ENCODE measurements at places on chromosomes 6 and 20.
A peak's percentile ranks its signal among the peaks of the same experiment; 100 is the strongest.

DNA sequence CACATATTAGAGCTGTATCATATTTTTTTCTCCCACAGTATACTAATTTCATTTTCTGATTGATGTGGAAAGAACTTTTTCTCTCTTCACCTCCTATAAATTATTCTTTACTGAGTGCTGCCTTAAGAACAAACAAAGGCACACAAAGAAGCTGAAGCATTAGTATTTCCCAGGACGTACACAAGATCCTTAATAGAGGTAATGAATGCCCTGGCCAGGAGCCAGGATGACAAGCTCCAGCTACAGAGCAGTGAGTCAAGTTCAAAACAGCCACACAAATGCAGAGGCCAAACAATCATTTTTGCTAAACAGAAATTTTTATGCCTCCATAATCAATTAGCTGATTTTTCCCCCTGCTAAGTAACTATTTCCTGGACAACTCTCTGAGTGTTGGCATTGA is 639.6 kb downstream of the EPHA7 start:
- no peak for DNase-seq

- DNase-seq, result no peak
Measured at GRCh38 chr6:129675669-129676472, 34.1 kb downstream of the ARHGAP18 start.

DNA sequence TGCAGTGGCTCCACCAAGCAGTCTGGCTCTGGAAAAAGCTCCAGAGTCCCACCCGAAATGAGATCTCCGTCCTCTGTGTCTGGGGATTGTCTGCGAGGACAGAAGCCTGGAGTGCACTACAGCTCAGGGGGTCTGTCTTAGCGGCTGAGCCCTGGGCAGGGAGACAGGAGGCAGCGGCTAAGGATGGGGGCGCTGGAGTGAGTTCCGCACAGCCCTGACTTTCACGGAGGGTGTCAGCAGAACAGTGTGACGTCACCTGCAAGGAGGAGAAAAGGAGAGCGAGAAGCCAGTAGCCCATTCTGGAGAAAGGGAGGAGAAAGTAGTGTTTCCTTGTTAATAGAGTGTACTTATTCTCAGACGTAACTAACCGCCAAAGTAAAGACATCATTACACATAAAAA is 97.6 kb downstream of the FAM50B start:
- no peak for DNase-seq

GRCh38 chr6:26271668-26272024 is 93.4 kb upstream of the BTN3A2 start:
- DNase-seq, result no peak

GRCh38 chr6:165661664-165662025 is 1.4 kb downstream of the PDE10A start:
- DNase-seq, result no peak

DNA sequence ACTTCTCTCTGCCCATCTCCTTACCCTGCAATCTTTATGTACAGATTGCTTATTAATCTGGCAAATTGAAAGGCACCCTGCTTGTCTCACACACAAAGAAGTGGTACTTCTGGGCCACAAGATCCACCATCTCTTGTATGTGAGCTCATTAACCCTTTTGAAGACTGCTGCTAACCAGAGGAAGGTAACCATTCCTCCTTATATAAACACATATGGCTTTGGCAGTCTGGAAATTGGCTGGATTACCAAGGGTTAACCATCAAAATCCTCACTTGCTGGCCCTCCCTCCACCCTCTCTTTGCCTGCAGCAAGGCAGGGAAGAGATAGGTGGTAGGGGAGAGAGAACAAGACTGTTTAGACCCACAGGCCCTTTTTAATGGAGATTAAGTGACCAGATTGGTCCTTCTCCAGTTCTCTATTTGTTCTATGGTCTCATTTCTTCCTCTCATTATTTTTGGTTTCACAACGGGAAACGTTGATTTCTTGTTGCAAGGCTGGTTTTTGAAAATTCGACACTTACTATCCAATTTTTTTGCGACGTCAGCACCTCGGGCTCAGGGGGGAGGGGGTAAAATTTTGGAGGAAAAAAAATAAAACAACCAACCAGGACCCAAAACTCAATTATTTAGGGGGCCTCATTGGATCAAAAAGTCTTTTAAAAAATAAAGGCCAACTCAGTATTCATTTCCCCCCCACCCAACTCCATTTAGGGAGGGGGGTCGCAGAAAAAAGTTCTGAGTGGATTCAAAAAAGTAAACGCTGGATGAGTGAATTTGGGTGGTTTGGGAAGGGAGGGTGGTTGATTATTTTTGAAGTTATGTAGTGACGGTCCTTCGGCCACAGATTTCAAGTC is 859 bp downstream of the PPP1R10 start:
- DNase-seq, result peak; percentile 50

GRCh38 chr6:56595490-56596122 is 47.1 kb downstream of the DST start:
- no peak for DNase-seq

All from effector memory CD8-positive, alpha-beta T cell (primary cell).